ENCODE measurements at places on chromosomes 16 and 17.
A peak's percentile ranks its signal among the peaks of the same experiment; 100 is the strongest.

- DNase-seq, result no peak
These were observed 6.1 kb upstream of the MEFV start for GRCh38 chr16:3262517-3262916.

DNA sequence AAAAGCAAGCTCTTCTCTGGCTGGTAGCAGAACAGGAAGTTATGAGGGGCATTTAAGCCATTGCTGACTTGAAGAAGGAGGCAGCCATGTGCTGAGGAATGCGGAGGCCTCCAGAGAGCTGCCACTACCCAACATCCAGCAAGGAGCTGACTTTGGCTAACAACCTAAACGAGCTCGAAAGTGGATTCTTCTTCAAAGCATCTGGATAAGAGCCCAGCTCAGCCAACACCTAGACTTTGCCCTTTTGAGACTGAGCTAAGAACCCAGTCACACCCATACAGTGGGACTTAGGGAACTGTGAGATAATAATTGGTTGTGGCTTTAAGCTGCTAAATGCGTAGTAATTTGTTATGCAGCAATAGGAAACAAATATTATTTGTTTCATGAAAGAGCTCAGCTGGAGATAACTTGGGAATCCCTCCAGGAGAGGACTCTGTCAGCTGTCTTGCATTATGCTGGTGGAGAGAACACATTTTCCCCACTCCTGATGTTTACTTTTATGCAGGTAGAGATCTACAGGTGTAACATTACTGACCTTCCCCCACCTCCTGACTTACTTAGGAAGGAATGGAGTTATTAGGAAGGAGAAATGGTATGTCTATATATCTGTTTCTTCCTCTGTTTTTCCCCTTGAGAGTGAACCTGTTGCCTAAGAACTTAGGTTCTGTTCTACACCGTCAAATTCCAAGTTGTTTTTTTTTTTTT lies 52.7 kb upstream of the ZNF629 start:
- no peak for DNase-seq

GRCh38 chr16:3150346-3151218 lies 15.8 kb downstream of the ZNF213 start:
- peak; percentile 94 for DNase-seq

DNA sequence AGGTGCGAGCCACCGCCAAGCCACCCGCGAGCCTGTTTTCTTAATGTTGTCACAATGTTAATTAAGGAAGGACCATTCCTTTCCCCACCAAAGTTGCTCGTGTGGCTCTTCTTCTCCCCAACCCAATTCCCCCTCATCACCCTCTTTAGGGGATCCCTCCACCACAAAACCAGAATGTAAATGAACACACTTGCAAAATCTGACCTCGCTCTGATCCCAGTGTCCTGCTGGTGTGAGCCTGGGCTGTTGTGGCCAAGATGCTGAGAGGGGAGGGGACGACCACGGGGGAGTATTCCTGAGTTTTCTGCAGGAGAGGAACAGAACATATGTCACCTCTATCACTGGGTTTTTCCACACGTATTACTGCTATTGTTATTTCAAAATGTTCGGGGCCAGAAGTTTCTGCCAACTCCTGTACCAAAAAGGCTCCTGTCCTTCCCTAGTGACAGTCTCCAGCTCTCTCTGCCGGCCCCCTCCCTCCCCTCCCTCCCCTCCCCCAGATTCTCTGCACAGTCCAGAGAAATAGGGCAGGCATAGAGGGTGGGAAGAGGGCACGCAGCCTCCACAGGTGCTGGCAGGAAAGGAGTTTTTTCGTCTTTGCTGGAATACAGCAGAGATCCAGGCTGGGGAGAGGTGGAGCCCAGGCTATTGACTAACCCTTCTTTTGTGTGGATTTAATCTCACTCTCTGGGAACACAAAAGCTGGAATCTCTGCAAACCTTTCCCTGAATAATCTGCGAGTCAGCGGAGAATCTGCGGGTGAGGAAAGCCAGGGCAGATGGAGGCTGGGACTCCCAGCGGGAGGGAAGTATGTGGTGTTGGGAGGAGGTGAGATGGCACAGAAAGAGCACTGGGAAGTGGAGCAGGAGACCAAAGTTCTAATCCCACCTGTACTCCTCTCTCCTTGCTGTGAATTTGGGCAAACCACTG lies 4.5 kb upstream of the CA4 start:
- no peak for DNase-seq

DNA sequence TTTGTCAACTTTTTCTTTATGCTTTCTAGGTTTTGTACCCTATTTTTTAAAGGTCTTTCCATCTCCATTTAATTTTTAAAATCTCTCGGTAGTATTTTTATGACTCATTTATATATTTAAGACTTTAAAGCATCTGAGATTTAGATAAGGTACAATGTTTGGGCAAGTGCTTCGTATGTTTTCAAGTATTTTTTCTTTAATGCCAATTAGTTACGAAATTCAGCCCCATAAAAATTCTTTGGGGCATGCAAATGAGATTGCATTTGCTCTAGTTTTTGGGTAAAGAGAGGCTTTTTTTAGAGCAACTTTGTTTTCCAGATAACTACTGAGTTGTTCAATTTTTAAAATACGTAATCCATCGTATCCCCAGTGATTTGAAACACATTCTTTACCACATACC lies 65.3 kb upstream of the CRHR1 start:
- DNase-seq, result no peak

GRCh38 chr16:2985893-2986355 lies 5.7 kb upstream of the PKMYT1 start:
- no peak for DNase-seq

DNA sequence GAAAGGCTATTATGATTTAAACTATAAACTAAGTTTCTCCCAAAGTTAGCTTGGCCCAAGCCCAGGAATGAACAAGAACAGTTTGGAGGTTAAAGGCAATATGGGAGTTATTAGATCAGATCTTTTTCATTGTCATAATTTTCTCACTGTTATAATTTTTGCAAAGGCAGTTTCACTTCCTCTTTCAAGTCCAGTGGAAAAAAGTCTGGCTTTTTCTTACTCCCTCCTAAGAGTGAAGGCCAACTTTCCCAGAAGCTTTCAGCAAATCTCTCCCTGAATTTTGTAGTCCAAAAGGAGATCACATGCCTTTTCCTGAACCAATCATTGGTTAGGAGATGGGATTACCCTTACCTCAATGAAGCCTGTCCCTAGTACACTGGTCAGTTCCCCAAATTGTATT lies 9.1 kb upstream of the BLMH start:
- no peak for DNase-seq

- peak; percentile 94 for DNase-seq
These were observed 13.6 kb upstream of the EEF2K start for GRCh38 chr16:22192261-22193062.

GRCh38 chr17:77830816-77831473 lies 127.6 kb upstream of the TNRC6C start:
- no peak for DNase-seq

- no peak for DNase-seq
These were observed 40.1 kb upstream of the CES5A start for GRCh38 chr16:55915096-55915827.

- no peak for DNase-seq
These were observed 219.7 kb upstream of the CPHXL start for GRCh38 chr16:75945916-75946457.

DNA sequence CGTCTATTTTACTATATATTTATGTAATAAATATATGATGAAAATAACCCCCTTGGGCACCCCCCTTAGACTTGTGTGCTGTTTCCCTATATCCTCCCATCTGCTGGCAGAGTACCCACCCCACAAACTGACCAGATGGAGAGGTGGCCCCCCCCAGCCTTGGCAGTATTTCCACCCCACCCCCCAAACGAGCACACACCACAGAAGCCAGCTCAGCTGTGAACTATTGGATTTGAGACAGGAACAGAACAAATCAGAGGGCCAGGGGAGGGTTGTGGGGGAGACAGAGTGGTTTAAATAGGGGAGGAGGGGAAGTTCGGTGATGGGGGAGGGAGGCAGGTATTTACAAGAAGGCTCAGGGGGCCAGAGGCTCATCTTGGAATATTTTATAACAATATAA lies 7.8 kb downstream of the NR1D1 start:
- peak; percentile 40 for DNase-seq

- DNase-seq, result no peak
These were observed 9.2 kb downstream of the CA5A start for GRCh38 chr16:87927195-87927562.

All from right cardiac atrium (tissue), 5 donors.